ENCODE measurements at places on chromosomes 4 and X.
A peak's percentile ranks its signal among the peaks of the same experiment; 100 is the strongest.

DNA sequence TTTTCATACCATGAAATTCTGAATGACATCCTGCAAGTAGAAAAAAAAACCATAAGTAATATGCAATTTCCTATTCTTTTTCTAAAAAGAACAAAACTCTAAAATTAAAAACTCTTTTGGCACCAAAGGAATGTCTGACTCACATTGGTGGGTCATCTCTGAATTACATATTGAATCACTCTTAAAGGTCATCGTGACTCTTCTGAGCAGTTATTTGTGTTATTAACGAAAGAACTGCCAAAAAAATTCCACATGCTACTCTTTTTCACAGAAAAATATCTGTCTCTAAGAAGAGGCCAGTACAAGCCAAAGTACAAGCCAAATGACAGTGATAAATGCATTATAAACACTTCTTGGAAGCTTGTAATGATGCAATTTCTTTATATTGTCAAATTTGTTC is 282.2 kb downstream of the GUCY2F start:
- no peak for DNase-seq

- no peak for DNase-seq
These were observed 357.4 kb downstream of the STIM2 start for GRCh38 chr4:27218013-27218412.

GRCh38 chrX:10676235-10676957 is 56.0 kb upstream of the MID1 start:
- DNase-seq, result no peak

GRCh38 chr4:21753084-21753760 is 195.3 kb downstream of the KCNIP4 start:
- no peak for DNase-seq

GRCh38 chrX:40304115-40304514 is 206.4 kb upstream of the BCOR start:
- no peak for DNase-seq

- no peak for DNase-seq
These were observed 104.7 kb downstream of the AMMECR1 start for GRCh38 chrX:110213183-110213582.

- DNase-seq, result no peak
These were observed 45.4 kb downstream of the BMPR1B start for GRCh38 chr4:94803181-94803580.

DNA sequence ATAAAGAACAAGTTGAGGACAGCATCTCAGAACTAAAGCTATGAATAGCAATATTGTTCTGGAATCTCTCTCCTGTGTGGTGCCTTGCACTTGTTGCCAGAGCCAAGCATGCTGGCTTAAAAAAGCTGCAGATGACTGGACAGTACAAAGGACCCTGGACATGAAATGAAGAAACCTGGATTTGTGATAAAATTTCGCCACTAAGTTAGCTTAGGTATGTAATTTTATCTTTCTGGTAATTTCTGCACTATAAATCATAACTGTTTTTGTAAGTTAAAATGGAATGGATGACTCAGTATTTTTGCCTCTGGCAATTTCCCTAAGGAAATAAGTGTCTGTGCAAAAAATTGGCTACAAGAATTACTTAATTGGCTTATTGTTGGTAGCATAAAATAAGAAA is 317.2 kb downstream of the CAMK2D start:
- DNase-seq, result no peak

DNA sequence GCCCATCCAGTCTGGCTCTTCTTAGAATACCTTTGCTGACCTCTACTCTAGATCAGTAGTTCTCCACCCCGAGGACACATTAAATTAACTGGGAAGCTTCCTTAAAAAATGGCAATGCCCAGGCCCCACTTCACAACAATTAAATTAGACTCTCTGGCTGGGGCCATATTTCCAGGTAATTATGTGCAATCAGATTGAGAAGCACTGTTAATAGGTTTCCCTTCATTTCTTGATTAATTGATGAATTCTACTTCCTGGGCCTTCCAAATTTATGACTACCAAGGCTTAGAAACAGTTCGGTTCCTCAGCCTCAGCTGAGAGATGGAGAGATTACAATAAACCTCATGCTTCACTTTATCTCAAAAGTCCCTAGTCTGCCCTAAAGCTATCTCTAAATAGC is 71.7 kb upstream of the LIMCH1 start:
- DNase-seq, result no peak

- DNase-seq, result no peak
These were observed 384.3 kb downstream of the GPM6A start for GRCh38 chr4:175427751-175428150.

GRCh38 chr4:73662709-73663546 is 42.7 kb upstream of the RASSF6 start:
- peak; percentile 49 for DNase-seq

DNA sequence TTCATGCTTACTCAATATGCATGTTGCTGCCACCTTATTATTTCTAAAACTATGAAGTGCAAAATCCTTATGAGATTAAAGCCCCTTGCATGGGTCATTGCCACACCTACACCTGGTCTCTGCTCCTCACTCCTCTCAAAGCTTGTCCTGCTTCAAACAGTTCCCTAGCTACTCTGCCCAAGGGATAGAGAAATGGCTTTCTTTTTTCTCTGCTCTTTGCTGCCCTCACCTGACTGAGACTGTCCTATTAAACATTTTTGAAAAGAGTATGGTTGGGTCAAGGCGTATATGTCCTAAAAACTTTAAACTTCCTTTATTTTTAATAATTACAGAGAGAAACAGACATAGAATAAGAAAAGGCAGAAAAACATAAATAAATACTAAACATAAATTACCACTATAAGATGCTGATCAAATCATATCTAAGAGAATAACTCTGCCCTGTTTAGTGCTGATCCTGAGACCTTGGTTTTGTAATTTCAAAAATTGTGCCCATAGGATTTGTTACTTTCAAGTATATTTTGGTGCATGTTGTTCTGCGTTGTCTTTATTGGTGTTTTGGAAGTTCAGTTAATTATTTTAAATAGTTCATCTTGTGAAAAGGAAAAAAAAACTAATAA is 704.9 kb upstream of the PABPC4L start:
- no peak for DNase-seq

GRCh38 chrX:45823536-45823935 is 622.9 kb upstream of the DIPK2B start:
- DNase-seq, result no peak

GRCh38 chr4:845233-845835 is 19.4 kb upstream of the CPLX1 start:
- DNase-seq, result no peak

DNA sequence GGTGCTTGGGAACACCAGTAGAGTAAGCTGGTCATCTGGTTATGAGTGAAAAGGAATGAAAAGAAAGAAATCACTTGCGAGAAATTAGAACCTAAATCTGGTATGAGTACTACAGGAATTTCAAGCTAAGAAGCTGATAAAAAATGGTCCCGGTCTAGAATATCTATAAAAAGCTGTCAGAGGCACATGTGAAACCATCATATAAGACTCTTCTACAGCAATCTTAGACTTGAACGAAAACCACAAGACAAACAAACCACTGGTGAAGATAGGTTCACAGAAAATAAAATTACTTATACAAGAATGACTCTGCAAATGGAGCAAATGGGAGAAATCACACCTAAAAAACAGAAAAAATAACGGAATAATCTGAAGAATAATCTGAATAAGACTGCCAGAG is 69.9 kb downstream of the KDR start:
- DNase-seq, result no peak

DNA sequence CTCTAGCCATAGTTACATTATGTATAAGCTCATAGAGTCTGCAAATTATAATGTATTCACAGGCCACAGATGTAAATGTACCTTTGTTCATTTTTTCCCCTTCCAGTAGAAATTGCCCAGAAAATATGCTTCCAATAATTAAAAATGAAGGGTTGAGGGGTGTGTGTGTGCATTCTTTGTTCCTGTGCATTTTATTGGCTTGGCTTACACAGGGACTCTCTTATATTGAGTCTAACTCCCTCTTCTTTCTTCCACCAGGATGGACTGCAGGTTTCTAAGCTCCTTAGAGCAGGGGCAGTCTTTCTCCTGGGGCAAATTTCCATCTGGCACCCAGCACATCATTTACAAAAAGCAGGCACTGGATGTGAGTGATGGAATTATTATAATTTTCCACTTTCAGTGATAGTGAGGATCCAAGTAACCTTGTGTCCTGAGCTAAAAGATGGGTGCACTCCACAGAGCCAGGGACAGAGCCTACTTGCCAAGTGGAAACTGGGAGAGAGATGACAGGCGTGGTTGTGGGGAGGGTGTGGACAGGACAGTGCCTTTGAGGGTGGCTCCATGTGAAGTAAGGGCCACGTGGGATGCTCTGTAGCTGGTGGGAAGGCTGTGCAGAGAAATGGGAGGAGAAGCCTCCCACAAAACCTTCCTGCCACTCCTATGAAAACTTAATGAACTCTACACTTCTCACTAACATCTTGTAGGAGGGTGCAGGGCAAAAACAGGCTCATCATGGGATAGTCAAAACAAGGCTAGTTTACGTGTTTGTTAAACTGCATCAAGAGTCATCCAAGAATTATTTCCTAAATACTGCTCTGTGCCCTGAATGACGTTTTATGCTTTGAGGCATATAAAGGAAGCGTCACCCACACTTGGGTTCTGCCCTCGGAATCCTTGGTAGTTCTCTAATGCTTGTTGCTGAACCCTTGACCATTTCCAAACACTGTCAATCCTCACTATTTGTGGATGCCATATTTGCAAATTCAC is 16.0 kb downstream of the IGFBP7 start:
- DNase-seq, result no peak

DNA sequence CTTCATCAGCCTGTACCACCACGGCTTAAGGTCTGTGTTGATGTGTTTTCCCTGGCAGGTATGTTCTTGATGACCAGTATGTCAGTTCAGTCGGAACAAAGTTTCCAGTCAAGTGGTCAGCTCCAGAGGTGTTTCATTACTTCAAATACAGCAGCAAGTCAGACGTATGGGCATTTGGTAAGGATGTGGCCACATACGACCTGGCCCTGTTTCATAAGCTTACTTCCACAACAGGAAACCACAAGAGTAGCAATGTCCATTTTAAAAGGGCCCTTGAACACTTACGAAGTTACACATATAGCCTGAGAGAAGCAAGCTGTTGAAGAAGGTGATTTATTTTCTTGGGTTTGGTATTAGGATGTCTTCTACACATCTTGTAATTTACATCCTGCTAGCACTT is 46.1 kb downstream of the BMX start:
- no peak for DNase-seq

DNA sequence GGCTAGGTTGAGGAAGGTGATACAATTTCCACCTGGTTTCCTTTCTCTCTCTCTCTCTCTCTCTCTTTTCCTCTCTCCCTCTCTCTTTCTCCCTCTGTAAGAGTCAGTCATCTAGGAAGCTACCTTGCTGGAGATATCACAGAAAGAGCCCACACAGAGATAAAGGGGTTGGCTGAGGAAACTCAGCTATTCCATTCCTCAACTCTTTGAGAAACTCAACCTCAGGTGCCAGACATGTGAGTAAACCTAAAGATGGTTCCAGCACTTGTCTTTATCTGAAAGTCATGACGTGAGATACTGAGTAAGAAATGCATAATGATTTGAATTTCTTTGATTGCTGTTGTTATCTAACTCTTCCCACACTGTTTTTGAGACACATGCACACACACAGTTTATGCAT is 564.0 kb downstream of the SPOCK3 start:
- no peak for DNase-seq

- no peak for DNase-seq
These were observed 190.9 kb downstream of the GABRB1 start for GRCh38 chr4:47222276-47222675.

GRCh38 chr4:38230121-38230801 is 270.1 kb downstream of the PTTG2 start:
- DNase-seq, result no peak

GRCh38 chr4:128538111-128538882 is 250.7 kb upstream of the PGRMC2 start:
- no peak for DNase-seq

Measured in KG1 (cell line).